ENCODE measurements at places on chromosomes 6 and 20.

GRCh38 chr20:17653835-17654648 lies 28.0 kb downstream of the RRBP1 start:
- DNase-seq, result no peak

DNA sequence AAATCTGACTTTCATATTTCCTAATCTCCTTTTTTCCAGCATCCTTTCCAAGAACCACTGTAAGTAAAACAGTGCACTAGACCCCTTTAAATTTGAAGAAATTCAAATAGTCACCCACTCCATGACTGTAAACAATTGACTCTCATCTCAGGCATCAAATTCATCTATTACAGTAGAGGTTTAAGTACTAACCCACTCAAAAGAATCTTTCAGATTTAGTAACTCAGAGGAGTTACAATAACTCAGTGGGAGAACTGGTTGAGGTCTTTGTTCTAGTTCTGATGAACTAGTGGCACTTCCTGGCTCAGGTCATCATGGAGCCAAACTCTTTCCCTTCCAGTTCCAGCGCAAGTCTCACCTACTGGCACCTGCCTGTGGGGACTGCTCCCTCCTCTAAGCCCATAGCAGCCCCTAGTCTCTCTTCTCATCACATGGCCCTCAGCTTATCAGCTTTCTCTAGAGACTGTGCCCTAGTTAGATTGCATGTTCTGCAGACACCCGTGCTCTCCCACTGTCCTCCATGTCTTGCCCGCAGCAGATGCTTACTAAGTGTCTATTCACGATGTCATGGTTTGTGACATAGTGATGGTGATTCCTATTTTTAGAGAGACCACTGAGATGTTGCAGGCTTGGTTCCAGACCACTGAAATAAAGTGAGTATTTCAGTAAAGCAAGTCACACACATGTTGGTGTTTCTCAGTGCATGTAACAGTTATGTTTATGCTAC lies 196.2 kb downstream of the TBC1D7 start:
- DNase-seq, result no peak

GRCh38 chr6:115817161-115817560 lies 243.5 kb downstream of the FRK start:
- DNase-seq, result no peak

GRCh38 chr6:151464702-151465101 lies 12.8 kb upstream of the RMND1 start:
- DNase-seq, result no peak

GRCh38 chr6:3405679-3406078 lies 51.2 kb downstream of the SLC22A23 start:
- peak; percentile 13 for DNase-seq

DNA sequence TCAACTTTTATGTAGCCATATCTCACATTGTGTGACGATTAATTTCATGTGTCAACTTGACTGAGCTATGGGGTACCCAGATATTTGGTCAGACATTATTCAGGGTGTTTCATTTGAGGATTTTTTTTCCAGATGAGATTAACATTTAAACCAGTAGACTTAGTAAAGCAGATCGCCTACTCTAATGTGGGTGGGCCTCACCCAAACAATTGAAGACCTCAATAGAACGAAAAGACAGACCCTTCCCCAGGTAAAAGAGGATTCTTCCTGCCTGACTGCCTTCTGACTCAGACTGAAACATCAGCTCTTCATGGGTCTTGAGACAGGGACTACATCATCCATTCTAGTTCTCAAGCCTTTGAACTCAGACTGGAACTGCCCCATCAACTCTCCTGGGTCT lies 231.7 kb upstream of the SASH1 start:
- no peak for DNase-seq

GRCh38 chr6:30127238-30128093 lies 8.5 kb upstream of the TRIM40 start:
- no peak for DNase-seq

DNA sequence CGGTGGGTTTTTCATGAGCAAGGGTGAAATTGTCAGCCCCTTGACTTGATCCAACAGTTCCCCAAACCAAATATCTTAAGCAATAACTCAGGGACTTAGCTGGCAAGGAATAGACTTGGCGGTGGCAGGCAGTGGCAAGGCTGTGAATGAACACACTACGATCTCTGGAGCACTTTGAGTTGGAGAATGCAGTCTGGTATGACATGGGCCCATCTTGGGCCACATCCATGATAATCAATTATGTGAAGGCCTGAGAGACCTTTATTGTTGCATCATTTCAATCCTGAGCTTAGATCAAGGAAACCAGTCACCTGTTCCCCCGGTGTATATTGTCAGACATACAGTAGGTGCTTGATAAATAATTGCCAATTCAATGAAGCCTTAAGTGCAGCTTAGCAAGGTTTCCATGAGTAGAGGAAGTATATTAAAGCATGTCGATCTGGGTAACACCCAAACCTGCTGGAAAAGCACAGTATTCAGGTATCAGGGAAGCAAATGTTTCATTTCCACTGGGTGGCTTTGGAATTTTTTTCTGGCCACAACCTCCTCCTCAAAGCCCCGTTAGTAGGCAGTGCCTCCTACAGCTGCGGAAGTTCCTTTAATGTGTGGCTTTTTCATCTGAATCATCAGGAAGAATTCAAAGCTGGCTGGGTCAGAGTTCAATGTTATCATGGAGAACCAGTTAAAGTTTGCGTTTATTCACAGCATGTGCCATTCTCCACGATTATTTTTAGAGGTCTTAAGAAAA lies 10.2 kb downstream of the CASS4 start:
- peak; percentile 69 for DNase-seq

GRCh38 chr6:163327921-163328320 lies 86.6 kb upstream of the QKI start:
- DNase-seq, result no peak

- DNase-seq, result peak; percentile 88
Observed at GRCh38 chr6:111573892-111574797, 31.5 kb downstream of the TRAF3IP2 start.

DNA sequence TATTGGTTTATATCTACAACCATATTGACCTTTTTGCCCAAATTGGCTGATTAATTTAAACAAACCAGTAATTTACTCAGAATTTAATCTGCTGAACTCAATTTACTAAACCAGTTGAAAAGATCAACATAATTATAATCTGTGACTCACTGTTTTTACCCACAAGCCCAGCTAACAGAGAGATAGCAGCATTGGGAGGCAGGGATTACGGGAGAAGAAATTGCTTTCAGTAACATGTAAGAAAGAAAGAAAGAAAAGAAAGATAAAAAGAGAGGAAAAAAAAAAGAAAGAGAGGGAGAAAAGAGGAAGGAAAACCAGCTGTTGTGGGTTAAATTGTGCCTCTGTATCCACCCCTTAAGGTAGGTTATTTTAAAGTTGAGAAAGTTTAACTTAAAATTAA lies 13.3 kb upstream of the RHAG start:
- DNase-seq, result no peak

GRCh38 chr20:56001106-56001785 lies 4.1 kb downstream of the CBLN4 start:
- no peak for DNase-seq

DNA sequence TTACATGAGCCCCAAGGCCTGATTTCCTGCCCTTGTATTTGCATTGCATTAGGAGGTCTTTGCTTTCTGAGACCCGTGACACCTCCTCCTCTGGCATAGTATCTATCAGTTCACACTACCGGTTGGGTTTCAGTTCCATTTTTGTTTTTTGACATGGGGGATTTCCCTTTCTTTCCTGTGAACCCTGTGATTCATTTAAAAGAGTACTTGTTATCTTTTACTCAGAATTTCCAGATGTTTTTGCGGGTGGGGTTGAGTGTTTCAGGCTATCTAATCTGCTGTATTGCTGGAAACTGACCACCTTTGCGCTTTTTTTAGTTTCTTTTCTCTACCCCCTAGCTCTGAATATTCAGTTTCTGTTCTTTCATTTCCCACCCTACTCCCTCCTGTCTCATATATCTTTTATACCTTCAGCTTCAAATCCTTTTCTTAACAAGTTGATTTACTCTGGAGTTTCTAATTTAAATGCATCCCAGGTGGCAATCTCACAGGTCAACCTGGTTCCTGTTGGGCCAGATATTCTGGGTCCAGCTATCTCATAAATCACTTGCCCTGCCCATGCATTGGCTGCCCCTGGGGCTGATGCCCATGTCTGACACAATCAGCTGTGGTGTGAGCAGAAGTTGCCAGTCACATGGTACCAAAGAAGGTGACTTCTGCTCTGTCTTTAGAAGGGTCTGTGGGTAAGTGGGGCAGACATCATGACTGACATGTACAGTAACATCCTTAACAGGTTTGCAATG lies 14.3 kb upstream of the NCOA3 start:
- DNase-seq, result peak; percentile 14

DNA sequence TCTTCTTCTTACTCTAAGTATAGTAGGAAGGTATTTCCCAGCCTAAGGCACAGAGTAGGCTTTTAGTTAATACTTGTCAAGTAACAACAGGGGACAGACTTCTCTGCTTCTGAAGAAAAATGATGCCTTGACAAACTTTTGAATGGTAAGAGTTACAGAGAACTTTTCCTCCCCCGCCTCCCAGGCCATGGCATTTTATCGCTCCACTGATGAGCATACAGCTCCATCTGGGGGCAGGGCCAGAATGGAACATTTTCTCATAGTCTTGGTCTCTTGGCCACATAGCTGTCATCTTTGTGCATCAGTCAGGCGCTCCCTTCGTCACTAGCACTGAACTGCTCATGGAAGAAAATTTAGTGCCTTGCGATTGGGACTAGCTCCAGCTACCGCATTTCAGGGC lies 1066.8 kb upstream of the CITED2 start:
- DNase-seq, result peak; percentile 83

DNA sequence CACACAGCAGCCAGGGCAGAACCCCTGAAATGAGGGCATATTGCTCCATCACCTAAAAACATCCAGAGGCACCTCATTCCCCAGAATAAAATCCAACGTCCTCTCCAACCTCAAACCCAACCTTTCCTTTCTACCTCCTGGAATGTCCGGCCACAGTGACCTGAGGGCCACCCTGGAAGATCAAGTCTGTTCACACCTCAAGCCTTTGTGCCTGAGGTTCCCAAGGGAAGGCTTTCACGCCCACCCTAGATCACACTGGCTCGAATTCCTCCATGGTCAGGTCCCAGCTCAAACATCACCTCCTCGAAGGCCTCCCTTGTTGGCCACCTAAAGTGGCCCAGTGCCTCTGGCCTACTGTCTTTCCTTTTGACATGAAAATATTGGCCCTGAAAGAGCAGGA lies 88.9 kb downstream of the ZMYND8 start:
- no peak for DNase-seq

- DNase-seq, result peak; percentile 56
Observed at GRCh38 chr6:154509421-154510143, 903 bp downstream of the CNKSR3 start.

GRCh38 chr20:11492846-11493245 lies 424.8 kb upstream of the BTBD3 start:
- DNase-seq, result no peak

- DNase-seq, result peak; percentile 67
Observed at GRCh38 chr6:107712665-107713551, 111.2 kb downstream of the SCML4 start.

DNA sequence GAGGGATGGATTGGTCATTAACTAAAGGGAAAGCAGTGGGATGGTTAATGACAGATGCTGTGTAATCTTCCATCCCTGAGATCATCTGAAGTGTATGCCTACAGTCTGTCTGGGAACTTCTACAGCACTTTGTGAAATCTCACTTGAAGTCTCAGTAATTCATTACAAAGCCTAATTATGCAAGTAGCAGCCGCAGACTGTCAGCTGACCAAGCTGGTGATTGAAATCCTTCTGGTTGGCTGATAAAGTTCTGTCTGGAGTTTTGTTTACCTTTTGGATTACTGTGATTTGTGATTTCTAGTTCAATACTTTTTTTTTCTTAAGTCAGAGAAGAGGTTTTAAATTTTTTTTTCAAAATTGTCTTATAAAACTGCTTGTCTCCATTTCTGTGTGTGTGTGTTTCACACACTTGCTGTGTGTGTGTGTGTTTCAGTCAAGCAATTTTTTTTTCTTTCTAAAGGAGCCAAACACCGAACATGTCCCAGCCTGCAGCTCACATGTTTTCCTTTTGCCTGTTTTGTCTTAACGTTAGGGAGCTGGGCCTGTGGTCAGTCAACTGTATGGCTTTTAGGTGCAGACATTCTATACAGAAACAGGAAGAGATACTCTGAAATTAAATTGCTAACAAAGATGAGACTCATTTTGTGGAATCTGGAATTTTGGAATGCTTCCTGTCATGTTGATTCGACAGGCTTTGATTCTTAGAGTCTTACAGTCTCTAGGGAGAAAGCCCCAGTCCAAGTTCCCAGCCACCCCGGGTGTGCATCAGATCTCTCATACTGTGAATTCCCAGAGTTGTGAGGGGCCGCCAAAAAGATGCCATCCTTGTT lies 28.5 kb upstream of the ADGRF4 start:
- DNase-seq, result peak; percentile 94

GRCh38 chr6:69279805-69280204 lies 517.0 kb downstream of the LMBRD1 start:
- DNase-seq, result no peak

DNA sequence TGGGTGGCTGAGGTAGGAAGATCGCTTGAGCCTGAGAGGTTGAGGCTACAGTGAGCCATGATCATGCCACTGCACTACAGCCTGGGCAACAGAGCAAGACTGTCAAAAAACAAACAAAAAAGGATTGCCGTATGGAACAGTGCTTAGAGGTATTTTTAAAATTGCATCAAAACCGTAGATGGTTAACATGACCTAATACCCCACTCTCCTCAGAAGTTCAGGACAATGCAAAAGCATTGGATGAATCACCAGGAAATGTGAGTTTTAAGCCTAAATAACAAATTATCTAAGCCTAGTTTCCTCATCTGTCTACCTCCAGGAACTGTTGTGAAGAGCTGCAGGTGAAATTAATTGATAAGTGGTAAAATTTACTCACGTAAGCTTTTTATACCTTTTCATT lies 123.8 kb upstream of the ID4 start:
- DNase-seq, result no peak

DNA sequence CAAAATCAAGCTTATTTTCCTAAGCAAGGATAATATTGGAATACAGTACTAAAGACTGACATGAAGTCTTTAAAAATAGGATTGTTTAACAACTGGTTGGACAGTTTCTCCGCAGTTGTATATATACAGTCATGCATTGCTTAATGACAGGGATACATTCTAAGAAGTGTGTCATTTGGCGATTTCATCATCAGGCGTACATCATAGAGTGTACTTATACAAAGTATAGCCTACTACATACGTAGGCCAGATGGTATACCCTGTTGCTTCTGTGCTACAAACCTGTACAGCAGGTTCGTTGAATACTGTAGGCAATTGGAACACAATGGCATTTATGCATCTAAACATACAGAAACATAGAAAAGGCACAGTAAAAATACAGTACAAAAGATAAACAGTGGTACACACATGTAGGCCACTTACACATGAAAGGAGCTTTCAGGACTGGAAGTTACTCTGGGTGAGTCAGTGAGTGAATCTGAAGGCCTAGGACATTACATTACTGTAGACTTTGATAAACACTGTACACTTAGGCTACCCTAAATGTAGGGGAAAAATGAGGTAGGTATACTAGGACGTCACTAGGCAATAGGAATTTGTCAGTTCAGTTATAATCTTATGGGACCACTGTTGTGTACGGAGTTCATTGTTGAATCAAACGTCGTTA lies 20.1 kb downstream of the HECA start:
- DNase-seq, result peak; percentile 62

- no peak for DNase-seq
Observed at GRCh38 chr6:144782634-144783033, 497.5 kb downstream of the UTRN start.

Data from mesenchymal stem cell (in vitro differentiated cells and primary cell).